NCI-H1436 treated with DMSO at 0.1 percent for 48 hours (cell line): ENCODE measurements at places on chromosomes 3 and 15.

GRCh38 chr15:39756806-39757522, 25.7 kb downstream of the FSIP1 start:
- no peak for DNase-seq

- DNase-seq: no peak
These were observed 190.1 kb upstream of the LPP start for GRCh38 chr3:187963677-187964385.

GRCh38 chr3:187085933-187086332, 53.4 kb downstream of the RPL39L start:
- DNase-seq: no peak

GRCh38 chr3:60657972-60658371, 593.3 kb downstream of the FHIT start:
- no peak for DNase-seq

DNA sequence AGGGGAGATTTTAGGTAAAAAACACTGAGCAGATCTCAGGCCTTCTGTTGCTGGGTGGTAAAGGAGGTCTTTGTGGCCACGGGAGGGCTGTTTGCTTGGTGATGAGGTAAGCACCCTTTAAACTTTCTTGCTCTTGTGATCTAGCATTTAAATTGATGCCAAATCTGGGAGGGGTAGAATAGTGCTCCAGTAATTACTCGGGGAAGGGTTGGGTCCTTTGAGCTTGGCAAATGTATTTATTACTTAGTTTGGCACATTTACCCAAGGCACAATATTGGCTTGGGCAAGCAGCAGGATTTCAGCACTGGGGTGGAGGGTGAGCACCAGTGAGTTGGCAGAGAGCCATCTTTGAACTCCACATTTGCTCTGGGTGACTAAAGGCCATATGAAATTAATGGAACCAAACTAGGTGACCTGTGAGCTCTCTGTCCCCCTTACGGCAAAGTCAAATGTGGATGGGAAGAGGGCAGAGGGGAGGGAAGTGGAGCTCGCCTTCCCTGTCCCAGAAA, 185.9 kb upstream of the ONECUT1 start:
- DNase-seq: no peak

- no peak for DNase-seq
These were observed 639 bp downstream of the NIPA1 start for GRCh38 chr15:22786868-22787698.

GRCh38 chr3:172816968-172817367, 66.4 kb downstream of the ECT2 start:
- no peak for DNase-seq

- no peak for DNase-seq
These were observed 165.6 kb downstream of the UBE2E2 start for GRCh38 chr3:23368731-23369130.

DNA sequence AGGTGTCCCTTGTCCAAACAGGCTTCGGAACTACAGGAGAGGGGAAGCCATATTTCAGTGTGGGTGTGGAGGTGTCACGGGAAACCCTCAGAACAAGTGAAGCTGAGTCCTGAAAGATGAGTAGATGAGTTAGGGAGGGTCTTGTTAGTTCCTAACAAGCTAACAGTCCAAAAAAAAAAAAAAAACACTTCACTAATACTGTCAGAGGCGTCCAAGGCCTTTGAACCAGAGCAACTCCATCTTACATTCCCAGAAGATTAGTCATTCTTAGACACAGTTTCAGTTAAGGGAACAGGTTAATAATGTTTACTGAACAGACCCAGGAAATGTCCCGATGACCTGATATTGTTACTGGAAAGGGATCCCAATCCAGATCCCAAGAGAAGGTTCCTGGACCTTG, 7.0 kb upstream of the ATP8B4 start:
- DNase-seq: no peak

DNA sequence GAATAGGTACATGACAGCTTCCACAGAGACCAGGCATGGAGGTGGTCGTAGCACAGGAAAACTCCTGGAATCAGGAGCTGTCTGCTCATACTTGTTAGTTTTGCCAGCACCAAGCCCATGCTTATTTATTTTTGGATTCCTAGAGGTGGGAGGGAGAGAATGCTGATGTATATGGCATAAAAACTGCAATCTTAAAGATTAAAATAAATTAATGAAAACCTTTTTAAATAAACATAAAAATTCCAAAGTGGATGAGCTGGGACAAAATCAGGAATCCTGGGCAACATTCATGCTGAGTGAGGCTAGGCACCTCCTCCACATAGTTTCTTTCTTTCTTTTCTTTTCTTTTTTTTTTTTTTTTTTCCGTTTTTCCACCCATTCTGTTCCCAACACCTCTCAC, 14.3 kb upstream of the BCL6 start:
- DNase-seq: no peak

DNA sequence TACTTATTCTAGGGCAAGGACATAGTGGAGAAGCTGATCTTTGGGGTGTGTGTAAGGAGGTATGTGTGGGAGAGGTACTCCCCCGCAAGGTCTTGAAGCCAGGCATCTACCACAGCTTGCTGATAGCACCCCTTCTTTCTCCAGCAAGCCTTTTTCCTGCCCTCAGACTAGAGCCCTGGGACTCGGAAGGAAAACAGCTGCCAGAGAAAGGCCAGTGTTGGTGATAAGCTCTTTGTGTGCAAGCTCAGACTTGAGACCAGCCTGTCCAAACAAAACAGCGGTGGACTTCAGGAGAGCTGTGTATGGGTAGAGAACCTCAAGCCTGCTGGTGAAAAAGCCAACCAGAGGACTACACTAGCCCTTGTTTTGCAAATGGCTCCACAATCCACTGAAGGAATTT, 1028.6 kb downstream of the MCTP2 start:
- DNase-seq: no peak
